Ammon's horn (tissue), 1 donor: ENCODE measurements at places on chromosomes 5 and 9.

DNA sequence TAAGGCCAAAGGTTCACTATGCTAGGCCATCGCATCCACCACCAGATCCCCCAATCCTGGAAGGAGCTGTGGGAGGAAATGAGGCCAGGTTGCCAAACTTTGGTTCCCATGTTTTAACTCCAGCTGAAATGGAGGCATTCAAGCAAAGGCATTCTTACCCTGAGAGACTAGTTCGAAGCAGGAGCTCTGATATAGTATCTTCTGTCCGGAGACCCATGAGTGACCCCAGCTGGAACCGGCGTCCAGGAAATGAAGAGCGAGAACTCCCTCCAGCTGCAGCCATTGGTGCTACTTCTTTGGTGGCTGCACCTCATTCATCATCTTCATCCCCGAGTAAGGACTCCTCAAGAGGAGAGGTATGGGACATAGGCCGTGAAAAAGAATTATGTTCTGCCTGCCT, 75.6 kb downstream of the GAPVD1 start:
- DNase-seq = no peak

GRCh38 chr5:41748631-41749030, 121.6 kb downstream of the OXCT1 start:
- DNase-seq = no peak

- DNase-seq = no peak
These were observed 5.1 kb downstream of the MGAT1 start for GRCh38 chr5:180797256-180798192.

DNA sequence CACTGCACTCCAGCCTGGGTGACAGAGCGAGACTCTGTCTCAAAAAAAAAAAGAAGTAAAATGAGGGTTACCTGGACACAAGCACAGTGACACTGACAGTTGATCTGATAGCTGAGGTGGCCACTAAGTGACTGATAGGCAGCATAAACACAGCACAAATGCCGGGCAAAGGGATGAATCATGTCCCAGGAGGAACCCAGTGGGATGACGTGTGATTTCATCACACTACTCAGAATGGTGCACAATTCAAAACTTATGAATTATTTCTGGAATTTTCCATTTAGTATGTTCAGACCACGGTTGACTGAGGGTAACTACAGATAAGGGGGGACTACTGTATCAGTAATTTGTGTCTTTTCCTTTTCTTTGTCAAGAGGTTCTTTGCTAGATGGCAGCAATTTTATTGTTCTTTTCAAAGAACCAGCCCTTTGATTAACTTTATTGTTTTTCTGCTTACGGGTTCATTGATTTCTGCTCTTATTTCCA, 34.3 kb upstream of the RNF130 start:
- DNase-seq = no peak

DNA sequence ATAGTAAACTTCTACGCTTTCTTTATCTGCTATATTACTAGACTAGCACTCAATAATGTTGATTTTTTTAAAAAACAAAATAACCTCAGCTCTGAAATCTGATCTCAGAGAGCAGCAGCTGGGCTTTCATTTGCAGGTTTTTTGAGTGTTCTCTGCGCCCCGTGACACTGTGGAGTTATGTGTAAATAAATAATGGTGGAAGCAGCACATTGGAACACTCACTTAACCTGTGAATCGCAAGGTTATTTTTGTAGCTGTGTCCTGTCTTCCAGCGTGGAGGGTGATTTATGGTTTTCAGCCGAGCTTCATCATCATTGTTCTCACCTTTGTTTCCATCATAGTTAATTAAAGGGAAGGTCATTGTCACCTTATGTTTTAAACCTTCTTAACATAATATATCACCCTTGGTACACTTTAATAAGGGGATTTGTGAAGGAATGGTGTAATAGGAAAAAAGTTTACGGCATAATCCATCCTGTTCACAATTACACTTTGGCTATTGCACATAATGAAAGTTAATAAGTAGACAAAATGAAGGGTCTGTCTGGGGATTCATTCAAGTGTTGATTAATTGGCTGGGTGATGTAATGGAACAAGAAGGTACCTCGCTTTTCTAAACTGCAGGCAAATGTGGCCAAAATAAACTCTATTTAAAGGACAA, 493.3 kb upstream of the ADAMTS16 start:
- no peak for DNase-seq

GRCh38 chr5:155299386-155300005, 285.9 kb downstream of the KIF4B start:
- DNase-seq = no peak
